ENCODE measurements at places on chromosomes 6 and 20.

GRCh38 chr20:53656293-53657202, 62.9 kb upstream of the ZNF217 start:
- no peak for DNase-seq

- peak; percentile 15 for DNase-seq
These were observed 3.8 kb downstream of the DDR1 start for GRCh38 chr6:30887901-30888815.

DNA sequence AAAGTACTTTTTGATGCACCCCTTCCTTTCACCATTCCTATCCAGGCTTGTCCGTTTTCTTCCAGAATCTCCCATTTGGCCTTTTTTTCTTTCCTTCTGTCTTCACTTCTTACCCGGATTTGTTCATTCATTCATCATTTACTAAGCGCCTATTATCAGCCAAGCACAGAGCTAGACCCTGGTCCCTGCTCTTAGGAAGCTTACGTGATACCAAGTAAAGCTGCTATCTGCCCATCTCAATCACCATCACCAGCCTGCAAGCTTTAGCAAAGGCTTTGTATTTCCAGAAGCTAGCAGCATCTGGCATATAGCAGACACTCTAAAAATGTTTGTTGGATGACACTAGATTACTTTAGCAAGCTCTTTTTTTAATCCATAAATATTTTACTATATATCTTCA, 4.8 kb downstream of the NDRG3 start:
- DNase-seq, result no peak

DNA sequence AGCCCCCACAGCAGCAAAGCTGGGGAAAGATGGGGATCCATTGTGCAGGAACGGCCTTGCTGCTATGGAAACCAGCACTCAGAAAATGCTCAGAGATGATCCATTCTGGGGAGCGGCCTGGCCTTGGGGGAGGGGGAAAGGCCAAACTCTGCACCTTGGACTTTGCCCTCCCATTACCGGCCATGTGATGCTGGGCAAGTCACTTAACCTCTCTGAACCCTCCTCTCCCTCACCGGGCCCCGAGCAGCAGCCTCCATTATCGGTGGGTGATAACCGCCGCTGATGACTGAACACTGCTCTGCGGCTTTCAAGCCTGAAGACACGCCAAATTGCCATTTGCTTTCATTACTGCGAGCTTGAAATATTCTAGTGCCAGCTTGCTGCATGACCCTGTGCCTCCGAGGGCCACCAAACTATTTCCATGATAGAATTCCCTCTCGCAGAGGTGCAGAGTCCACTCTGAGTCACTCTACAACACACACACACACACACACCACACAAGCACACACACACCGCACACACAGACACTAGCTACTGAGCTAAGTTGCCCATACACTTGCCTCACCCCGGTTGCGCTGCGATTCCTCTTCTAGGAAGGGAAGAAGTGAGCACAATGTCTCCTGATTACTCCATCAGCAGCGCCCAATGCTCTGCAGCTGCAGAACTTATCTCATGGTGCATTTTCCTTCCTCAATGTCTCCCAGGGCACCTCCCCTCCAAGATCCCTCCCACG, 20.6 kb upstream of the SIRPA start:
- DNase-seq, result no peak

- DNase-seq, result no peak
These were observed 152.4 kb downstream of the SOBP start for GRCh38 chr6:107642095-107642860.

DNA sequence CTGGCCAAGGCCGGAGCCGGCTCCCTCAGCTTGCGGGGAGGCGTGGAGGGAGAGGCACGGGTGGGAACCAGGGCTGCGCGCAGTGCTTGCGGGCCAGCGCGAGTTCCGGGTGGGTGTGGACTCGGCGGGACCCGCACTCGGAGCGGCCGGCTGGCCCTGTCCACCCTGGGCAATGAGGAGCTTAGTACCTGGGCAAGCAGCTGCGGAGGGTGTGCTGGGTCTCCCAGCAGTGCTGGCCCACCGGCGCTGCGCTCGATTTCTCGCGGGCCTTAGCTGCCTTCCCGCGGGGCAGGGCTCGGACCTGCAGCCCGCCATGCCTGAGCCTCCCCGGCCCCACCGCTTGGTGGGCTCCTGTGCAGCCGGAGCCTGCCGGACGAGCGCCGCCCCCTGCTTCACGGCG, 91.4 kb upstream of the MAN1A1 start:
- DNase-seq, result no peak

- no peak for DNase-seq
These were observed 47.6 kb downstream of the IPCEF1 start for GRCh38 chr6:154308986-154309385.

DNA sequence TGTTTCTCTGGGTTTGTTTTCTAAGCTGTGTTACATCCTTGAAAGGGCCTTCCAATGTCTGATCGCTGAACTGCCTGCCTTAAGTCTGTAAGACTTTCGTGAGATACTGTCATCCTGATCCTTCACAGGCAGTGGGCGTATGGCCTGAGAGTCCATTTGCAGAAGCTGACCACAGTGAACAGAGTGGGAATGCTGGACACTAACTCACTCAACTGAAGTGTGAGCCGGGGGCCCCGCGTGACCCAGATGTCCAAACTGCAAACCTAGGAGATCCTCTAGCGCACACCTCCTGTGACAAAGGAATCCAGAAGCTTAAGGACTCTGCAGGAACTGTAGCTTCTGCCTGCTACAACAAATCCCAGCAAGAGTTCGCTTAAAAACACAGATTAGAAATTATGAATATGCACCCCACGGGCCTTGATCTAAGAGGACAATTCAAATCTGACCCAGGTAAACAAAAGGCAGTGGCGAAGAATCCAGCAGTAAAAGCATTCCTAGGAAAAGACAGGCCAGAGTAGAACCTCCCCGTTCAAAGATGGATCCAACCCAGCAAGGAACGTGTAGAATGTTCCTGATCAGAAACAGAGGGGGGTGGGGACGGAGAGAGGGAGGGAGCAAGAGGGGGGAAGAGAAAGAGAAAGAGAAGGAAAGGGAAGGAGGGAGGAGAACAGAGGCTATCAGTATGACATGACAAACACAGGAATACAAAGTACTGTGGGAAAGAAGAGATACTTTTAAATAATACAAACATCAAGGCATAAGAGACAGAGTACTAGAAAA, 135.0 kb upstream of the AFDN start:
- DNase-seq, result no peak

GRCh38 chr6:33018904-33019303, 9.5 kb upstream of the HLA-DOA start:
- DNase-seq, result no peak

GRCh38 chr6:30361661-30362060, 16.7 kb downstream of the RPP21 start:
- no peak for DNase-seq

GRCh38 chr6:125714441-125715090, 34.9 kb upstream of the HEY2 start:
- DNase-seq, result no peak

DNA sequence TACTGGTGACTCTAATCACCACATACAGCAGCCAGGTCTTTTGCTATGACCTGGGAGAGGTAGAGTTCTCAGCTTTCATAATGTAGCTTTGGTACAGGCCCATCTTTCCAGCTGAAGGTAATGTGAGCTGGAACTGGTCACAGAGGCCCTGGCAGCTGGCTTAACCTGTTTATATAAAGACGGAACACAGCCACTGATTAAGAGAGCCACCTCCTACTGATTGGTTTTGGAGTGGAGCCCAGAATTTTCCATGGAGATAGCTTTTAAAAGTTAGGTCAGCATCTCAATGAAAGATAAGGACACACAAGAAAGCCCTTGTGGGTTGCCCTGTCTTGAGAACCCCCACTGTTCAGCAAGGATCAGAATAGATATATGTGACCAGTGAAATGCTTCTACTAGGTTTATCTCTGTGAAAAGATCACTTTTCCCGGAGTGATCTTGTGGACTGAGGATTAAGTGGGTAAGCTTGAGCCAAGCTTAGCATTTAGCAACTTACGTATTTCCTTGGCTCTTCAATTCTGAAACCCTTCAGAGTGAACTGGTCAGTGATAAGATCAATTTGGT, 213.7 kb upstream of the CITED2 start:
- no peak for DNase-seq

GRCh38 chr20:3071610-3072529, at the start of gene OXT:
Gene OXT (plus strand): TSS chr20:3071620. CDS start chr20:3071656, 36 bp downstream.
- DNase-seq, result no peak

DNA sequence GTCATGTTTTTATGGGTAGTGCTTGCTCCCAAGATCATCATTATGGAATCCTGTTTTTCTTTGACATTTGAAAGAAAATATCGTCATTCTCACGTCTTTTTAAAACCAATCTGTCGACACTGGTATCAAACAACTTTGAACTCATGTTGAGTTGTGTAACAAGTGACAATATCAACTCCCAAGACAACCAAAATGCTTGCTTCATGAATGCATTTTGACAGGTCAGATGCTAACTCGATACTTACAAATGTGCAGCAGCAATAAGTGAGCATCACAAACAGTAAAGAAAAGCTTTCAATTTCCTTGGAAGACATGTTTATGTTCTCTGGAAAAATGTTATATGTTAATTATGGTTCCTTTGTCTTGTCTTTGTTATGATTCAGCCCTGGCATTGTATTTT, 125.9 kb downstream of the EPHA7 start:
- no peak for DNase-seq

DNA sequence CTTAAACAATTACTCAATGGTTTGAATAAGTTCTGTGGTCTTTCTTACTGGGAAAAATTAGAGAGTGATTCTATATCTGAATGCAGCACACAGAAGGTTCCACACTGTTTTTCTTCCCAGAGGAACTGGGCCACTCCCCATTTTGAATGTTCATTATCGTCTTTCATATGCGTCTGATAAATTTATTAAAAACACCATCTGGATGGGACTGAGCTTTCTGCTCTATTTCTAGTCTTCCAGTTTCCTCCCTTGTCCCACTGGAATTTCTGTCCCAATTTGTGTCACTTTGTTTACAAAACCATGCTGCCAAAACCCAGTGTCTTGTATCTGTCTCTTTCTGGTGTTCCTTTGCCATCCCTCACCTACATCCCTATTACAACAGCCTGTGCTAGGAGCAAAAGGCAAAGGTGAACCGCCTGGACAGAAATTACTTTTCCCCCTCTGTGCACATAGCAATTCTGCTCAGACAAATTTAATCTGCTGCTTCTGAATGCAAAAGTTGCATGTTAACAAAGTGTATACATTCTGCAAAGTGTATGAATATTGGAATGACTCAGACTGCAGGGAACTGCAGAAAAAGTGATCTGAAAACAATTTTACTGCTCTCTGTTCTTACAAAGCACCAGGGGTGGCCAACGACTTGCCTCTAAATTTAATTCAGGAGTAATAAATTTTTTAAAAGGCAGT, 333.6 kb downstream of the BTBD9 start:
- DNase-seq, result no peak

- no peak for DNase-seq
These were observed 1.3 kb upstream of the UNC5CL start for GRCh38 chr6:41040101-41040939.

- no peak for DNase-seq
These were observed 102.7 kb downstream of the TRDN start for GRCh38 chr6:123533862-123534648.

GRCh38 chr6:718345-718744, 25.4 kb upstream of the EXOC2 start:
- DNase-seq, result no peak

- no peak for DNase-seq
These were observed 20.1 kb upstream of the SLC22A1 start for GRCh38 chr6:160101277-160102205.

- DNase-seq, result no peak
These were observed 2.4 kb downstream of the SYNE1 start for GRCh38 chr6:152634773-152635172.

DNA sequence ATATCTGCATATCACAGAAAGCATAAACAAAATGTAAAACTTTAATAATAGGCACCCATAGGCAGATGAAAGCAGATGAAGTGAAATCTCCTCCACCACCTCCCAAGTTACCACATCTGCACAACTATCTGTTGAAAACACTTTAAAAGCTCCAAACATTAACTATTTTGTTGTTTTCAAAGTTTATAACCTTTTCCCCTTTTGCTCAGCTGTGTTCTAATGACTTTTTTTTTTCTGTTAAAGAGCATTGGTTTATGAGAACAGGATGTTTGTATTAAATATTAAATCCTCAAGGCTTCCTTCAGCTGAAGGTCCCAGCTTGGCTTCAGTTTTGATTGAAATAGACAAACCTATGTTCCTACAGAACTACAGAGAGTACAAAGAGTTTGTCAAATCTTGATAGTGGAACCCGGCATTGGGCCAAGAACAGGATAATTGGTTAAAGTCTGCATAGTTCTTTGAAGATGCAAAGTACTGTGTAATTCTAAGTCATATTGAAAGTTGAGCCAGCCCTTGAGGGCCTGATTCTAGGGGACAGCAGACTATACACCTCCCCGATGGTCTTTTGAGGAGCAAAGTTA, 255.1 kb upstream of the JAG1 start:
- DNase-seq, result no peak

- DNase-seq, result no peak
These were observed 27.9 kb upstream of the CD93 start for GRCh38 chr20:23114018-23114417.

DNA sequence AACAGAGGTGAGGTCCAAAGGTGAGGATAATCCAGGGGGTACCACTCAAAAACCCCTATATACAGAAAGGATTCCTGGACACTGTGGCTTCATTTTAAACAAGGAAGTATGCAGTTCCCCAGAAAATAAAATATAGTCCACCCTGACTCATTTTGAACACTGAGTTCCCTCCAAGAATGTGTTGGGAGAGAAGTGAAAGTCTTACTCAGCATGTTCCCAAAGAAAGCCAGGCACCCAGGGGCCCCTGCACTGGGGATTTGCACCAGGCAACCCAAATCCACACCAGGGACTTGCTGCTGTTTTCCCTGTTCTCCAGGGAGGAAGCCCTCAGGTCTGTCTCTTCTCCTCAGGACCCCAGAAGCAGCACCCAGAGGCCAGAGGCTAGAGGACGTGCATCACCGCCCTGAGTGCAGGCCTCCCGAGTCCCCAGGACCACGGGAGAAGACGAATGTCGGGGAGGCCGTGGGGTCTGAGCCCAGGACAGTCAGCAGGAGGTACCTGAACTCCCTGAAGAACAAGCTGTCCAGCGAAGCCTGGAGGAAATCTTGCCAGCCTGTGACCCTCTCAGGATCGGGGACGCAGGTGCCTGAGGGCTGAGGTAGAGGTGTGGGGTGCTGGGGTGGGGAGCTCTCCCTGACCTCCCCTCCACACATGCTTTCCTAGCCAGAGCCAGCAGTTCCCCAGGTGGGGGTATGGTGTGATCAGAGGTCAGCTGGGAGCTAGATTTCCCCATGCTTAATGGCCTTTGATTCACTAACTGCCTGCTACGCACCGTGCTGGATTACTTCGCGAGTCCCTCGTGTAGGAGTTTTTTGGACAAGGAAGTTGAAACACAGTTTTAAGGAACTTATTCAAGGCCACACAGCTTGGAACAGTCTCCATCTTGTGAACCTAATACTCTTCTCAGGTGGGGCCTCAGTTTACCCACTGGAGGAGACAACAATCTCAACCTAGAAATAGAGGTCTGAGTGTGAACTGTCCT, 3.3 kb downstream of the FGD2 start:
- DNase-seq, result no peak
